Iris pigment epithelial cell (primary cell): ENCODE measurements at places on chromosomes 5 and 9.

DNA sequence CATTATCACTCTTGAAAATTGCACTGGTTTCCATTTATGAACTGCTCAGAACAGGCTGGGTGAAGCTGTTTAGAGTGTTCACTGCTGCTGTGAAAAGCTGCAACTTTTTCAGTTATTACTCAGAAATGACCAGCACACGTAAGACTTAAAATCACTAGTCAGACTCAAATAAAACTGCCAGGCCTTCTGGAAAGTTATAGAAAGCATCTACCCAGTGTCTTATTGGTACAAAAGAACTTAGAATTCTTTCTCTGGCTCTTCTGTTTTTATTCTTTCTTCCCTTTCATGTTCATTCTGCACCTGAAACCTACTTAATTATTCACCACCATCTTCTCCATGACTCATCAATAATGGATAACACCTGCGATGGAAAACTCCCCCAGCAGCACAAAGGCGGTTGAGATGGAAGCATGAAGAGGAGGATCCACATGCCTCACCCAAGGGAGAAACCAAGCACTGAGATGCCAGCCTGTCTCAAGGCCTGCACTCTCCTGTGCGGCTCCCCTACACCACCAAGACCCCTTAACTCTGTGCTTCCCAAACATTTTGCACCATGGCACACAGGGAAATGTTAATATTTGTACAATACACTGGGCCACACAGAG lies 171.9 kb downstream of the ENTREP1 start:
- DNase-seq = no peak

- no peak for DNase-seq
Measured at GRCh38 chr5:124704594-124705284, 41.7 kb downstream of the ZNF608 start.

DNA sequence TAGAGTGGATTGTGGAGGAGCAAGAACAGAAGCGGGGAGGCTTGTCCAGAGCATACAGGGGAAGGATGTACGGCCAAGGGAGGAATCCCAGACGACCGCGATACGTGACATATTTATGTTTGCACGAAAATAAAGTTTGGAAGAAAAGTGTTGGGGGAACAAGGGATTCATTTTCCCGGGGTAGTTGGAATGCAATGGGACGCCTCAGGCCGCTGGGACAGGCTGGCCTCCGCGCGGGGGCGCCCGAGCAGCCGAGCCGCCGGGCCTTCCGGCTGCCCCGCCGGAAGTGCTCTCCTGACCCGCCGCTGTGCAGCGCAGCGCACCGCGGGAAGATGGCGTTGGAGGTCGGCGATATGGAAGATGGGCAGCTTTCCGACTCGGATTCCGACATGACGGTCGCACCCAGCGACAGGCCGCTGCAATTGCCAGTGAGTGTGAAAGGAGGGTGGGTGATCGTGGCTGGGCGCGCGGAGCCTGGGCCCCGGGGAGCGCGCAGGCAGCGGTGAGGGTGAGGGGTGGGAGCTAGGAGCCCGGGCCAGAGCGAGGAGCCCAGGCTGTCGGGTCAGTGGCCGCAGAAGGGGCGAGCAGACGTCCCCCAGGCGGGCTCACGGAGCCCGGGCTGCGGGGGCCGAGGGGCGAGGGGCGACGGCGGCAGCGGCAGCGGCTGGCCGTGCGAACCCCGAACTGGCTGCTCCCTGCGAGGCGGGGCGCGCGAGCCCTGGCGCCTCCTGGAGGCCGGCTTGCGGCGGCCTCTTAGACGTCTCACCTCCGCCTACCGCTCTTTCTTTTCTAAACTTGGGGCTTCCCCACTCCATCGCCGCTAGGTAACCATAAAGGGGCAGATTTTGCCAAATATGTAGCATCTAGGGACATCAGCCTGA lies at the start of gene PHAX:
Gene PHAX (plus strand): TSS at position 317 of the 881 bp plus-strand sequence. CDS start 16 bp downstream, at position 333.
- peak; percentile 86 for DNase-seq

- DNase-seq = no peak
Measured at GRCh38 chr9:132506977-132507669, 75.3 kb upstream of the BARHL1 start.

GRCh38 chr5:35363387-35363965 lies 133.2 kb upstream of the PRLR start:
- no peak for DNase-seq

- no peak for DNase-seq
Measured at GRCh38 chr5:173626505-173626820, 10.0 kb upstream of the BOD1 start.

DNA sequence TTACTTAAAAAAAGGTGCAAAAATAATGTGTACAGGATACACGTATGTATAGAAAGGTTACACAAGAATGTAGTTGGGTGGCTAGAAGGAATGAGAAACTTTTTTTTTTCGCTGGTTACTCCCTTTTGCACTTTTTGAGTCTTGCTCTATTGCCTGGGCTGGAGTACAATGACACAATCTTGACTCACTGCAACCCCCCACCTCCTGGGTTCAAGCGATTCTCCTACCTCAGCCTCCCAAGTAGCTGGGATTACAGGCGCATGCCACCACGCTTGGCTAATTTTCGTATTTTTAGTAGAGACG lies 15.8 kb downstream of the FBXW11 start:
- DNase-seq = no peak

GRCh38 chr5:170108266-170108785 lies 2.6 kb downstream of the FOXI1 start:
- DNase-seq = no peak

DNA sequence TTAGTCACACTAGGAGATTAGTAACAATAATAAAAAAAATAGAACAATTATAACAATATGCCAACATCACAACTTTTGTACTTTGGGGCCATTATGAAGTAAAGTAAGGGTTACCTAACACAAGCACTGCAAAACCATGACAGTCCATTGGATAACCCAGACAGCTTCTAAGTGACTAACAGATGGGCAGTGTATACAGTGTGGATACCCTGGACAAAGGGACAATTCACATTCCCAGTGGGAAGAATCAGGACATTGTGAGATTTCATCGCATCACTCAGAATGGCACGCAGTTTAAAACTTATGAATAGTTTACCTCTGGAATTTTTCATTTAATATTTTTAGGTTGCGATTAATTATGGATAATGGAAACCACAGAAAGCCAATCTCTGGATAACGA lies 45.6 kb upstream of the JADE2 start:
- DNase-seq = no peak

DNA sequence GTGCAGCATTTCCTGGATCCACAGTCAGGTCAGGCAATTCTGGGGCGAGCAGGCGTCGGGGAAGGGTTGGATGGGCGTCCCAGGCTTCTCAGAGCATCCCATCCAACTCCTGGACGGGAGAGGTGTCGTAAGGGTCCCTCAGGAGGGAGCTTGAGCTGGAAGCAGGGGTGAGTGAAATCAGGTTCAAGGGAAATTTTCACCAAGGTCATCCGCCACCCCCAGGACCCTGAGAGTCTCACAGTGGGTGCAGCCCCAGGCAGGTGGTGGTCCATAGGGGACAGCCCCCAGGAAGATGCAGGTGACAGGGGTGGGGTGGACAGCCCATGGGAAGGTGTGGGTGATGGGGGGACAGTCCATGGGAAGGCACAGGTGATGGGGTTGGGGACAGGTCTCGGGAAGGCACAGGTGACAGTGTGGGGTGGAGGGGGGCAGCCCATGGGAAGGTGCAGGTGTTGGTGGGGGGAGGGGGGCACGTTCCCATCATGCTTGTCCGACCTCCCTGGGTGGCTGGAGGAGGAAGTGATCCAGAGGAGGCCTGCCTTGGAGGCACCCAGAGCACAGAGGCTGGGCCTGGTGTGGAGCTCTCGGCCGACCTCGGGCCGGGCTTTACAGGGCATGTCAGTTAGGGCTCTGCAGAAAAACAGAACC lies 48.9 kb downstream of the AHRR start:
- DNase-seq = no peak

- no peak for DNase-seq
Measured at GRCh38 chr9:7360513-7360912, 439.1 kb downstream of the DMAC1 start.

DNA sequence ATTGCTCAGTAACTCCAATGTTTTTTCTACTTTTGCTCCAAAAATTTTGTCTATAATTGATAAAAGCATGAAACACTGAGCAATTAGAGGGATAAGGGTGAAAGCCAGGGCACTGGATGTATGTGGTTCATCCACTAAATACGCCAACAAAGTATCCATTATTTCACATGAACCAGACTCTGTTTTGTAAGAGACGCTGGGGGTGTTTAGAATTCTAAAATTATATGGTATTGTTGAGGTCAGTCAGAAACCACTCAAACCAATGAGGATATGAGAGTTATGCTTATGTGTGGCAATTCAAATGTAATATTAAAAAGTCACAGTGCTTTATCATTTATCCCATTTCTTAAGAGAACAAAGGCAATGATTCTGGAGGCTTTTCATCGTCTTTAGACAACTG lies 220.2 kb downstream of the EFNA5 start:
- DNase-seq = no peak

DNA sequence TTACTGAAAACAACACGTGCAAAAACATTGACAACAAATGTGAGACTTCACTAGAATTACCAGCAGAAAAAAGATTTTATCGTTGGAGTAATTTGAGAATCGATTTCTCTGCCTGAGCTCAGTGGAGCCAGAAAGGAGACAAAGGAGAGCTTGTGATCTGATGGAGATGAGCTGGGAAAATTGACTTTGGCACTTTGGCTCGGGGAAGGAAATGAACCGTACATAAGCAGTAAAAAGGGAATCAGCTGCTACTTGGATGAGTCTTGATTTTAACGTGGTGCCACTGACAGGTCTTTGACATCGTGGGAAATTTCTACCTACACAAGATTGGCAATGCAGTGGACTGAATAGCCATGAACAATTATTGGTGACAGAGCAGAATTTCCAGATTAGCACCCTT lies 244.7 kb upstream of the RPS23 start:
- no peak for DNase-seq

- DNase-seq = no peak
Measured at GRCh38 chr5:107655831-107656230, 14.9 kb downstream of the EFNA5 start.
